ENCODE measurements at places on chromosomes 6 and 20.

DNA sequence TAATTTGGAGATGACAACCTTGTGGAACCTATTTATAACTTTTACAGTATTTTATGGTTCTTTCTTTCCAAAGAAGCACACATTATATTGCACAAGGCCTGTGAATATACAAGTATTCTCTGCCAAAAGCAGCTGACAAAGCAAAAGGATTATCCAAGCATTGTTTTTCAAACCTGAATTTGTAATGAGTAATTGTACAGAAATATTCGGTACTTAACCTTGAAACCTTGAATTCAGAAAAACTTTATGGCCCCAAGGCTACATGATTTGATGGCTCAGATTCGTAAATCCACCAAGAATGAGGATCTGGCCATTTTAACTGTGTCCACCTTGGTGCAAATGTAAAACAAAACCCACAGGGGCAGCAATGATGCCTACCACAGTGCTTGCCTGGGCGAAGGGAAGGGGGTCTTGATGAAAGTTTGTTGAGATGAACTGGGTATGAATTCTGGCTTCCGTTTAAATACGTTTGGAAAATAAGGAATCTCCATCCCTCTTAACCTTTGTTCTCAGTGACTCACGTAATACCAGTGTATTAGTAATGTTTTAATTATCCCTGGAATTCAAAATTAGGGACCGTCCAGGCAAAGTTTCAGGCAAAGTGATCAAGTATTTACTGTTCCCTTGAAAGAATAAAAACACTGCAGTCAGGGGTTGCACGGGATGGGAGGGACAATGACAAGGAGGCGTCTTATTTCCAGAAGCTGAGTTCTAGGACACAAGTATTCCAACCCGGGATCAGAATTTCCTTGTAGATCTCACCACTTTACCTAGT lies 2.7 kb upstream of the RBM24 start:
- DNase-seq: no peak

DNA sequence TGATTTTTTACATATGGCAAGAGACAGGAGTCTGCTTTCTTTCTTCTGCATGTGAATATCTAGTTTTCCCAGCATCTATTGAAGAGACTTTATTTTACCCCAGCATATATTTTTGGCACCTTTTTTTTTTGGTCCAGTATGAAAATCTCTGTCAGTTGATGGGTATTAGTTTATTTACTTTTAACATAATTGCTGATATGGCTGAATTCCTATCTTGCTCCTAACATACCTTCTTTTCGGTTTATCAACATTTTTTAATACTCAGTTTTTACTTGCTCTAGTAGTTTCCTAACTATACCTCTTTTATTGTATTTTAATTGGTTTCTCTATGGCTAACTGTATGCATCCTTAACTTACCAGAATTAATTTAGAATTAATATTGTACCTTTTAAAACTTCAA lies 77.5 kb upstream of the PDE7B start:
- DNase-seq: no peak

DNA sequence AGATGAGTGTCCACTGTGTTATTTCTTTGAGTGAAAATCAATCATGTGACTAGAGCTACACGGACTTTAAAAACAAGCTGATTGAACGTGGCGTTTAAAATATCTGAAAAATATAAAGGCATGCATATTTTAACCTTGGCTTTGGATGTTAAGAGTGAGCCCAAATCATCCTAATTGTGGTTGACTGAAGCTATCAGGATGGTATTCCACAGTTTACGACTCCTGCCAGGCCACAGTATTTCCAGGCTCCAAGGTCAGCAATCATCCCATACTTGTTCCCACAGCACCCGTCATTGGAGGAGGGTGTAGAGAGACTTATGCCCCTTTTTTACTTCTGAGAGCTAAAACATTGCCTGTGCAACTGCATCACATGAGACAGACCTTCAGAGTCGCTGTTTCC lies 43.2 kb upstream of the TMX4 start:
- DNase-seq: no peak

DNA sequence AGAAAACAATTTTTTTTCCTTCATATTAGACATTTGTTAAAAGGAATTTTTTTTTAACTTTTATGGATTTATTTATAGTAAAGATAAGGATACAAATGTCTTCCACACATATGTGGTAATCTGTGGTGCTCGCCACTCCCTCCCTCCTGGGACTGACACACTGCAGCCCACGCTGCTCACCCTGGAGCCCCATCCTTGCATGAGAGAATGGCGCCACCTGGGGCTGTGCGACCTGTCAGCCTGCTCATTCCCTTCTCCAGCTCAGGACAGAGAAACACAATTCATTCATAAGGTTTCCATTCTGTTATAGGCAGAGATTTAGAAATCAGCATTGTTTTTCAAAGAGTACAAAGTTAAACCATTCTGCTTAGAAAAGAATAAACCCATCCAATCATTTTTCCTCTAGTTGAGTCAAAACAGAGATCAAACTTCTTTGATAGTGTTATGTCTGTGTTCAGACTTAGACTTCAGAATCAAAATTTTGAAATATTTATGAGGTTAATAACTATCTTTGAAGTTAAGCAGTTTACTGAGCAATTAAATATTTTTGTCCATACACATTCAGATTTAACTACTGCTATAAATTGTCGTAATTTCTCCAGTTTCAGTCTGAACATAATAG lies 42.8 kb upstream of the DYNLRB1 start:
- peak; percentile 26 for DNase-seq

DNA sequence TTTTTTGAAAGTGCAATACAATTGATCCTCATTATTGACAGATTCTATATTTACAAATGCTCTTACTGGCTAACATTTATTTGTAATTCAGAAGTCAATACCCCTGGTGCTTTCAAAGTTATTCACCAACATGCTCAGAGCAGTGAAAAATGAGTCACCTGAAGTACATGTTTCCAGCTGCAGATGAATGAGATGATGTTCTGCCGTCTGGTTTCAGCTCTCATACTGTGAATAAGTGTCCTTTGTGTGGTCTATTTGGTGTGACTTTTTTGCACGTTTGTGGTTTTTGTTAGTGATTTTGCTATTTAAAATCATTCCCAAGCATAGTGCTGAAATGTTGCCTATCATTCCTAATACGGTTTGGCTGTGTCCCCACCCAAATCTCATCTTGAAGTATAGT lies 22.3 kb upstream of the EYA4 start:
- DNase-seq: no peak

DNA sequence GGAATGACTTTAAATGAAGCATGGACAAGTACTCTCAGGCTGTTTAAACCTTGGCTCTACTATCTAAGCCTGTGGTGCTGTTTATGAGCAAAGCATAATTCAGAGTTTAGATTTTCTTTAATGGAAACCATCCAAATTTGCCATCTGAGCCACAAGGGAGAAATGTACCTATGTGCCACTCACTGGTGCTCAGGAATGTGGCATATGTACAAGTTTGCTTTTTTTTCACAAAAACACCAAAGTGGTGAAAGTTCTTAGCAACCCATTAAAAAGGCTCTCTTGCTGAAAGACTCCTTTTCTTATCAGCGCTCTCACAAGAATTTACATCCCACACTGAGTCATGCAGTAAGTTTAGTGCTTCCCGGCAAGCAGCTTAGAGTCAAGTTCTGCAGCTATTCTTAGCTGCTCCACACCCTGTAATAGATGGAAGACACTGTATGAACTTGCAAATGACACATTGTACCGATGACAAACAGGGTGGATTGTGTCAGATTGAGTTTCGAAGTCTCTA lies 57.3 kb upstream of the MLIP start:
- DNase-seq: no peak

- DNase-seq: no peak
Observed at GRCh38 chr6:75850026-75850833, 101.2 kb downstream of the MYO6 start.

GRCh38 chr6:2450546-2450945 lies 205.1 kb upstream of the GMDS start:
- DNase-seq: no peak

- DNase-seq: no peak
Observed at GRCh38 chr6:68880050-68880813, 245.2 kb downstream of the ADGRB3 start.

- DNase-seq: no peak
Observed at GRCh38 chr6:71279321-71279720, 9.3 kb upstream of the OGFRL1 start.

DNA sequence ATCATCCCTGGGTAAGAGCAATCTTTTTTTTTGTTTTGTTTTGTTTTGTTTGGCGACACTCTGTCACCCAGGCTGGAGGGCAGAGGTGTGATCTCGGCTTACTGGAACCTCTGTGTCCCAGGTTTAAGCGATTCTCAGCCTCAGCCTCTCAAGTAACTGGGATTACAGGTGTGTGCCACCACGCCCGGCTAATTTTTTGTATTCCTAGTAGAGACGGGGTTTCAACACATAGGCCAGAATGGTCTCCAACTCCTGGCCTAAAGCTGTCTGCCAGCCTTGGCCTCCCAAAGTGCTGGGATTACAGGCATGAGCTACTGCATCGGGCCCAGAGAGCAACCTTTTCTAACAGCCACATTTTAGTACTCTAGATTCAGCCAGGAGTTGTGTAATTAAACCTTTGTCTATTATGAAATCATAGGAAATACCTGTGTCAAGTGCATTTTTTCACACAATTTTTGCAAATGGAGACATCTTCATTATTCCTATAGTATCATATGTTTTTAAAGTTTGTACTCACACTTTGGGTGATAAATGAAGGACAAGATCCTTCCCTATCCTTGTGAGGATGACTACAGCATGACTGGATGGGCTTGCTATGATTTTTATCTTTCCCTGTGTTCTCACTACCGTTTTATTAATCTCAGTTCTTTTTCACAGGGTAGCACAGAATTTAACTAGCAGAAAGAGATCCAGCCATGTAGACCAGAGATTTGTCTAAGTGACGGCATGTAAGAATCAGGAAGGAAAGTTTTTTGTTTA lies 82.6 kb downstream of the OR2B2 start:
- no peak for DNase-seq

DNA sequence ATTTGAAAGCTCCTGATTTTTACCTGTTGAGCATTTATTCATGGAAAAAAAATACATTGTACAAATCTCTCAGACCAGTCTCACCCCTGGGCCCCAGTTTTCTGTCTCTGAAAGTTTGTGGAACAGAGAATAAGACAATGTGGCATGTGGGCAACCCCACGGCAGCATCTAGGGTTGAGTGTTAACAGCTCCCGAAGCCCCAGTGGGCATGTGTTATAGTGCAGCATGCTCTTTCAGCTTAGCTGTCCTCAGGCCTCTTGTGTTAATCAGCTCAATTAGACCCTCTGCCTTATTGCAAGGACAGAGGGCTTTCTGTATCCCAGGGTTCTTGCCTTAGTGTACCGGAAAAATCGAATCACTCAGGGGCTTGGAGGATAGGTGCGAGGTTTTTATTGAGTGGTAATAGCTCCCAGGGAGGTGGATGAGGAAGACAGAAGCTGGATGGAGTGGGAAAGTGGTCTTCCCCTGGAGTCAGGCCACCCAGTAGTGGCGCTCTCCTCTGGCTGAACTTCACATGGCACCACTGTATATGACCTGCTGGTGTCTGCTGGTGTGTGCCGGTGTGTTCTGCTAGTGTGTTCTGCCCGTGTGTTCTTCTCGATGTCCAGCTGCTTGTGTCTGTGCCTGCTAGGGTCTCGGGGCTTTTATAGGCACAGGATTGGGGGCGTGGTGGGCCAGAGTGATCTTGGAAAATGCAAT lies 382.8 kb downstream of the EPM2A start:
- DNase-seq: no peak

GRCh38 chr6:158536084-158536890 lies 23.6 kb upstream of the TMEM181 start:
- peak; percentile 46 for DNase-seq

DNA sequence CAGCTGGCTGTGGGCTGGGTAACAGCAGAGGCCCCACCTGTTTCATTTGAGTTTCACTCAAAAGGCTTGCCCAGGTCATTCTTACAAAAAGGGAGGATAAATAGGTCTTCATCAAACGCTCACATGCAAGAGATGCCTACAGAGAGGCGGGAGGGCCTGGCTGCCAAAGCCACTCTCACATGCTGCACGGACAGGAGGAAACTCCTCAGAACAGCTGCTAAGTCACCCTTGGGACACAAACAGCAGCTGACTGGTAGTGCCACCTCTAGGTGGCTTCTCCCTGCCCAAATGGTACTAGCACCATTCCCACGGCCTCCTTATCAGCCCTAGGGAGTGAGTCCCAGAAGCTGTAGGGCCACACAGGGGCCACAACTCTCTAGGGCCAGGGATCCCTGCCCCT lies 23.8 kb downstream of the SLC22A23 start:
- no peak for DNase-seq

DNA sequence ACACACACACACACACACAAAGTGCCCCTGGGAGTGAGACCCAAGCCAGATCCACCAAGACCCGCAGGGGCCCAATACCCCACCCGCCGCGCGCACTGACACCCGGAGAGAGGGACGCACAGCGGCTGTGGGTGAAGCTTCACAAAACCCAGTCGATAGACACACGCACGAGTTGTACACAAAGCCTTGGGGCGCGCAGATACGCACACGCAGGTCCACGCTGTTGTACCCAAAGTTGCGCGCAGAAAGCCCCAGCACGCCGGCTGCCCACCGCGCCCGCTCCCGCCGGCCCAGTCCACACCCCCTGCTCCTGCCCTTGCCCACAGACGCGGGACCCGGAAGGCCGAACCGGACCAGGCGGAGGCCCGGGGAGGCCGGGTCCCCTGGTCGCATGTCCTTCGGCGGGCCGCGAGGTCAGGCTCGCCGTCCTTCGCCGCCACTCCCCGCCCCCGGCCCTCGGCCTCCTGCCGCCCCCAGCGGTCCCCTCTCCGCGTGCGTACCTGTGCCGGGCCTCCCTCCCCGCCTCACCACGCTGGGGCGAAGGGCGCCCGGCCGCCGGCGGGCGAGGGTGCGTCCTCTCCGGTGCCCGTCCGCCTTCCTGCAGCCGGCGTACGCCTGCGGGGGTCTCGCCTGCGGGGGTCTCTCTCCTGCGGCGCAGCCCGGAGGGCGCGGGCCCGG lies at the start of gene TMEM74B:
Gene TMEM74B (minus strand): TSS at position 344 of the 678 bp plus-strand sequence. CDS start 1,180 bp downstream, outside the sequence.
- DNase-seq: no peak

- DNase-seq: no peak
Observed at GRCh38 chr6:90459225-90459758, 127.6 kb downstream of the MAP3K7 start.

DNA sequence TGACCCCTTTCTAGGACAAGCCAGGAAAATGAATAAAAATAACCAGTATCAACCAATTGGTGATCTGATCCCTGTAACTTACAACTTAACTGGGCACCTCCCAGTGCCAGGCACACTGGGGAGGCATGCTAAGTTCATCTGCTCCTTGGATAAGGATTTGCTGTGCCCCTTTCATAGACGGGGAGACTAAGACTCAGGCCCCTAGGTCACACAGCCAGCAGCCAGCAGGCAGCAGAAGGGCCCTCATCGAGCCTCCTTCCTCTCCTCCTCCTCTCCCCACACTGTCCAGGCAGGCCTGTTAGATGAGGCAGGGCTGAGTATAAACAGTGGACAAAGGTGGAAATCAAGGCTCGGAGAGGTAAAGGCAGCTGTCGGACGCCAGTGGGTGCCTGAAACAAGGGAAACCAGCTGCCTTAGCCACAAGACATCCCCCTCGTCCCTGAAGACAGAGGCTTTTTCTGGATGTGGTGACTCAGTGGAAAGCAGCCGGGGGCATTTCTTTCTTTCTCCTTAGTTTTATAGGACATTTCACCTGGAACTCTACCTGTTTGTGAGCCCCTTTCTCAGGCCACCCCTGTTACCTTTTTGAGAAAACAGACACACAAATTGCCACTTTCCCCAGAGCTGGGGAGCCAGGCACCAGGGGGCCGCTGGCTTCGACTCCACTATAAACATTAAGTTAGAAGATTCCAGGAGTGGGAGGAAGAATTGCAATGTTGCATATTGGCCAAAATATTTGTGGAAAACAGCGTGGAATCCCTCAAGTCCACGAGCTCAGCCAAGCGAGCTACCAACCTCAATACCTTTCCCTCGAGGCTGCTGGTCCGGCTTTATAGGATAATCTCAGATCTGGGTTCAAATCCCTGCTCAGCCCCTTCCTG lies 166.0 kb downstream of the PREX1 start:
- no peak for DNase-seq

- no peak for DNase-seq
Observed at GRCh38 chr6:46078294-46078693, 51.5 kb upstream of the ENPP4 start.

Measured in activated CD4-positive, alpha-beta T cell treated with anti-CD3 and anti-CD28 coated beads, Interleukin-2, Interleukin-4, amounts not matched to agents 100 ng/mL and 50 ng/mL, durations not matched to agents 16 hours and 8 hours (primary cell).